ENCODE measurements at places on chromosomes 5 and 9. TPM values are rescaled to one million over a fixed set of nuclear protein-coding genes. Genes with fewer than 3 reads are reported as not detected.

DNA sequence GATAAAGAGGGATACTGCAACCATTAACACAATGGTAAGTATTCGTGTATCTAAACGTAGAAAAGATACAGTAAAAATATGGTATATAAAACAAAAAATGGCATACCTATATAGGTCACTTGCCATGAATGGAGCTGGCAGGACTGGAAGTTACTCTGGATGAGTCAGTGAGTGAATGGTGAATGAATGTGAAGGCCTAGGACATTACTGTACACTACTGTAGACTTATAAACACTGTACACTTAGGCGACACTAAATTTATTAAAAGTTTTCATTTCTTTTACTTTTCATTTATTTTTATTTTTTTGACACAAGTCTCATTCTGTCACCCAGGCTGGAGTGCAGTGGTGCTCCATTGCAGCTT, 14.1 kb downstream of the TDRD7 start:
- H3K4me3 ChIP-seq, result no peak overlapping the region
- no peaks in the 10 kb centered on the region for H3K36me3 ChIP-seq
- no peaks in the 10 kb centered on the region for H3K4me1 ChIP-seq

- no peaks in the 10 kb centered on the region for H3K4me1 ChIP-seq
- H3K27ac ChIP-seq, result no peak overlapping the region
- no peaks in the 10 kb centered on the region for H3K36me3 ChIP-seq
- H3K4me3 ChIP-seq, result no peak overlapping the region
Measured at GRCh38 chr5:151911011-151911410, 13.6 kb downstream of the GLRA1 start.

GRCh38 chr5:16992006-16992405, 55.9 kb upstream of the MYO10 start:
- no peaks in the 10 kb centered on the region for H3K36me3 ChIP-seq
- no peak overlapping the region for H3K27ac ChIP-seq
- no peak overlapping the region for H3K4me3 ChIP-seq

DNA sequence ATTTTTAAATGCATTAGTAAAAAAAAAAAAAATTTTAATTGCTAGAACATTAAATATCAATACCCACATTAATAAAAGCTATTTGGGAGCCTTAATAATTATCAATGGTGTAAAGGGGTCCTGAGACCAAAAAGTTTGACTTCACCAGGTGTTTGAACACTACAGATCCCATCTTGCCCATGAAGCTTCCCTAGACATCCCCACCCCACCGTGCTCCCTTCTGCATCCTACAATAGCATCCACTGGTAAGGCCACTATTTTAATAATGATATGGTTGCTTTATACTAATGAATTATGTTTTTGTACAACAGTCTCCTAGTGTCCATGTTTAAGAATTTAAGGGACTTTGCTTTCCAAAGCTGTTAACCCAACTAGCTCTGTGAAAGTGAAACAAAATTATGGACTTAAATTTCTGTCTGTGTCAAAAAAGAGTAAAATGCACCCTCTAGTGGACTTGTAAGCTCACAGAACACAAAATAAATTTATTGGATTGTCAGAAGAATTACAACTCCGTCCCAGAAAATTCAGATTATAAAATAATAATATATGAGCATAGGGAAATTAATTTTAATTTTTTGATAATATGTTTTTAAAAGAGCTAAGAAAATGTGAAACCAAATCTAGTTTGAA, 76.0 kb downstream of the ARL15 start:
- H3K36me3 ChIP-seq, result no peaks in the 10 kb centered on the region
- H3K27me3 ChIP-seq, result no peaks in the 10 kb centered on the region
- no peak overlapping the region for H3K27ac ChIP-seq

The SHC3 gene
- total RNA-seq, result 0.66 TPM
